ENCODE measurements at places on chromosomes 12 and 14.

GRCh38 chr12:132026796-132027500 is 77.2 kb downstream of the EP400 start:
- no peak for DNase-seq

GRCh38 chr12:119748497-119748896 is 80.6 kb downstream of the PRKAB1 start:
- no peak for DNase-seq

- DNase-seq: no peak
These were observed 34.9 kb upstream of the TMEM179 start for GRCh38 chr14:104639471-104639870.

DNA sequence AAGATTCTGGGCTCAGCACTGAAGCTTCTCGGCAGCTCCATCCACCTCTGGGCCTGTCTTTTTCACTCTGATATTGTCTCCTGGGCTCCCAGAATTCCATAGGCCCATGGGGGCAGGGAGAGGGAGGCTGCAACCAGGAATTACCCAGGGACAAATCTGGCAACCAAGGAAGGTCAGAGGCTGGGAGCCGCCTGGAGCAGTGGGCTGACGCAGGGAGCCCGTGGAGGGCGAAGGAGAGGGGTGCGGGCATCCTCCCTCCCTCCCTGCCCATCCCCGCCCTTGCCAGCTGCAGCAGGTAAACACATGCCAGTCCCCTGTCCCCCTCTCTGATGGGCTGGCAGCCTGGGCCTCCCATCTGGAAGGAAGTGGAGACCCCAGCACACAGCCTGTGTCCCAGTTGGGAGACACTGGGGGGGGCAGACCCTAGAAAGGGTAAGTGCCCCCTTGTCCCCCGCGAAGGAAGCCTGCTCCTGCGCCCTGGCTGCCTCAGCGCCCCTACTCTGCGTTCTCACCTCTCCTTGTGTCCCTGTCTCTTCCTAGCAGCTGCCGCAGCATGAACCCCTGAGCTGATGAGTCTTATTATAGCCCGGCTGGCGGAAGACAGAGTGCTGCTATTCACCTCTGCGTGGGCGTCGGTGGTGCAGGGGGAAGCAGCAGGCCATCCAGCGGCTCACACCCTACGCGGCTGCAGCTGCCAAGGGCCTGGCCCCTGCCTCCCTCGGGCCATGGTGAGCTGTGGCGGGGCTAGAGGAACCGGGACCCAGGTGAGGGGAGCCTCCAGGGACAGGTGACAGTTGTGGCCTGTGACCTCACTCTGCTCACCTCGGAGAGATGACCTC is 6.7 kb downstream of the LRTM2 start:
- no peak for DNase-seq

- DNase-seq: no peak
These were observed 354.4 kb downstream of the MED13L start for GRCh38 chr12:115922952-115923564.

DNA sequence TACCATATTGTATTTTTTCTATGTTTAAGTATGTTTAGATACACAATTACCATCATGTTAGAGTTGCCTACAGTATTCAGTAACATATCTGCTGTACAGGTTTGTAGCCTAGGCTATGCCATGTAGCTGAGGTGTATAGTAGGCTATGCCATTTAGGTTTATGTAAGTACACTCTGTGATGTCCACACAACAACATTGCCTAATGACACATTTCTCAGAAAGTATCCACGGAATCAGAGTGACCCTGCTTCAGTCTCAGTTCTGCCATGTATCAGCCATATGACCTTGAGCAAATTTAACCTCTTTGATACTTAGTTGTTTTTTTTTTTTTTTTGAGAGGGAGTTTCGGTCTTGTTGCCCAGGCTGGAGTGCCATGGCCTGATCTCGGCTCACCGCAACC is 12.7 kb downstream of the SUSD6 start:
- DNase-seq: no peak

- DNase-seq: no peak
These were observed 28.7 kb upstream of the YAF2 start for GRCh38 chr12:42266579-42267230.

- DNase-seq: no peak
These were observed 31.4 kb downstream of the GALNT16 start for GRCh38 chr14:69291396-69291795.

GRCh38 chr14:103456167-103456835 is 66.3 kb downstream of the CKB start:
- DNase-seq: no peak

- DNase-seq: no peak
These were observed 415.9 kb downstream of the FUT8 start for GRCh38 chr14:65828396-65828795.

DNA sequence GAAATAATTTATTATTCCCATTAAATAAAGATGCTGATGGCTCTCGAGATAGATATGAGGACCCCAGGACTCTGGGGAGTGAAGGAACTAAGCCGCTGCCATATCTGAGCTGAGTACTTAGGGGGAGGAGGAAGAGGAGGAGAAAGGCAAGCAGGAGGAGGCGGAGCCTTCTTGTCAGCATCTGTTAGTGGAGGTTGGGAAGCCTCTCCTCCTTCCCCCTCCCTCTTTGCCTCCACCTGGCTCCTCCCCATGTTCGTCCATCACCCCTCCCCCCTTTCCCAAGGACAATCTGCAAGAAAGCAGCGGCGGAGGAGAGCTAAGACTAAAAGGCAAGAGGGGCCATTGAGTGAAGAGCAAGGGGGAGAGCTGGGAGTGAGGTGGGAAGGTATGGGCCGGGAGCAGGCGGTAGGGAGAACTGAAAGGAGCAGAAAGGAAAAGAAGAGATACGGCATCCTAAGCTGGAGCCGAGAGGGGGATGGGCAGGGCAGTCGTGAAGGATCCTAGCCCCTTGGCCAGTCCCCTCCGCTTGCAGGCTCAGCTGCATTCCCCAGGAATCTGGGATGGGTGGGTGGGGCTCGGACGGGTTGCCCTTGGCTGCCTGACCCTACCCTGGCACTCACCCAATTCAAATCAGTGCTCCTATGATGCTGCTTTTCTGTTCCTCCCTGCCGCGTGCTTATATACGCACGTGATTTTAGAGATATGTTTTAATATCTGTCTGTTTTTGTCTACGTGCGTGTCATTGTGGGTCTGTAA is at the start of gene PFKM:
TSS of gene PFKM (plus strand) at position 287 of the 756 bp plus-strand sequence. CDS start 3,411 bp downstream, outside the sequence.
- peak; percentile 64 for DNase-seq

- DNase-seq: peak; percentile 50
These were observed at the start of gene NID2 for GRCh38 chr14:52068615-52069306. Gene NID2 (minus strand): TSS chr14:52069059. CDS start chr14:52068994, 65 bp downstream.

DNA sequence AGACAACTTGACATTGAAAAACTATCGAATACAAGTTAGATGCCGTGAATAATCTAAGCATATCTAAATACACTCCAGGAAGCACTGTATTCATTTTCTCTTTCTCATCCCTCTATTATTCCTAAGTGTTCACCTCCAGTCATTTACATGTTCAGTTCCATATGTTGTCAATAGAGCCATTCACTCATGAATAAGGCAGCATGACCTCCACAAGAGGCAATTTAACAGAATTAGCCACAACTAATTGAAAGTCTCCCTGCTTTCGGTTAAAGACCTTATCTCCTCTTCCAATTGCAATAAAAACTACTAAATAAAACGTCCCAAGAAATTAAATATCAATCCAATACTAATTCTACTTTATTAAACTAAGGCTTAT is 1.8 kb downstream of the LRIG3 start:
- DNase-seq: no peak

- no peak for DNase-seq
These were observed 8.6 kb downstream of the NR4A1 start for GRCh38 chr12:52059582-52060497.

DNA sequence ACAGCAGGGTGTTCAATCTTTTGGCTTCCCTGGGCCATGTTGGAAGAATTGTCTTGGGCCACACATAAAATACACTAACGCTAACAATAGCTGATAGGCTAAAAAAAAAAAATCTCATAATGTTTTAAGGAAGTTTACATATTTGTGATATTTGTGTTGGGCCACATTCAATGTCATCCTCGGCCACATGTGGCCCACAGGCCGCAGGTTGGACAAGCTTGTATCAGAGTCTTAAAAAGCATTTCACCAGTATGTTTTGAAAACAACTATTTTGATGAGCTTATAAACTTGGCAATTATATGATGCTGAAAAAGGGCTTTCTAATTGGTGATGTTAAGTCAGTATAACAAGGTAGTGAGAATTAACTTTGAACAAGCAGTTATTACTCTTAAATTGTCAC is 78.9 kb downstream of the PIK3C2G start:
- no peak for DNase-seq

DNA sequence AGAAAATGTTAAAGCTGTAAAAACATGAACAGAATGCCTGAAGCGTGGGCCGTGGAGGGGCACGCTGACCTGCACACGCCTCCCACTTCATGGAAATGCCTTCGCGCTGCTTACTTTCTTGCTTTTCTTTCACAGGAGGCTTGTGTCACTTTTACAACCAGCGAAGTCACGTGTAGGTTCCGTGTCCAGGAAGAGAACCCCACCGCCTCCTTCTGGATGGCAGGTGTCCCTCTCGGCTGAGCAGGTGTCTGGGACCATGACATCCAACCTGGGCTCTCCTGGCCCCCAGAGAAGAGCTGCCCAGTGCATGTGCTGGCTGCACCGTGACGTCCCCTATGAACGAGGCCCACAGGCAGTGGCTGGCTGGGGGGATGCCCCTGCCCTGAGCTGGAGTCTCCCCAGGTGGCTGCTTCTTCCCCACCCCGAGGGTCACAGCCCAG is 345.0 kb upstream of the SFSWAP start:
- no peak for DNase-seq

DNA sequence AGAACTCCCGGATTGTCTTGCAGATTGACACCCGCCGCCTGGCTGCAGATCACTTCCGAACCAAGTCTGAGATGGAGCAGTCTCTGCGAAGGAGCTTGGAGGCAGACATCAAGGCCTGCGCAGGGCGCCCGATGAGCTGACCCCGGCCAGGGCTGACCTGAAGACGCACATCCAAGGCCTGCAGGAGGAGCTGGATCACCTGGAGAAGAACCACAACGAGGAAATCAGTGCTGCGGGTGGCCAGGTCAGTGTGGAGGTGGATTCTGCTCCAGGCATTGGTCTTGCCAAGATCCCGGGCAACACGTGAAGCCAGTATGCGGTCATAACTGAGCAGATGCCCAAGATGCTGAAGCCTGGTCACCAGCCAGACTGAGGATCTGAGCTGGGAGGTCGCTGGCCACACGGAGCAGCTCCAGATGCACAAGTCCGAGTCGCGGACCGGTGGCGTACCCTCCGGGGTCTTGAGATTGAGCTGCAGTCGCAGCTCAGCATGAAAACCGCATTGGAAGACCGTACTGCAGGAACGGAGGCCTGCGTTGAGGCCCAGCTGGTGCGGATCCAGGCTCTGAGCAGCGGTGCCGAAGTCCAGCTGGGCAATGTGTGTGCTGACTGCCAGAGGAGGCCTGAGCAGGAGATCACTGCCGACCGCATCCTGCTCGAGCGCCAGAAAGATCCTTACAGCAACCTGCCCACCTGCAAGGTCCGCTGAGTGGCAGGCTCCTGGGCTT is 12.4 kb upstream of the A2M start:
- DNase-seq: no peak

DNA sequence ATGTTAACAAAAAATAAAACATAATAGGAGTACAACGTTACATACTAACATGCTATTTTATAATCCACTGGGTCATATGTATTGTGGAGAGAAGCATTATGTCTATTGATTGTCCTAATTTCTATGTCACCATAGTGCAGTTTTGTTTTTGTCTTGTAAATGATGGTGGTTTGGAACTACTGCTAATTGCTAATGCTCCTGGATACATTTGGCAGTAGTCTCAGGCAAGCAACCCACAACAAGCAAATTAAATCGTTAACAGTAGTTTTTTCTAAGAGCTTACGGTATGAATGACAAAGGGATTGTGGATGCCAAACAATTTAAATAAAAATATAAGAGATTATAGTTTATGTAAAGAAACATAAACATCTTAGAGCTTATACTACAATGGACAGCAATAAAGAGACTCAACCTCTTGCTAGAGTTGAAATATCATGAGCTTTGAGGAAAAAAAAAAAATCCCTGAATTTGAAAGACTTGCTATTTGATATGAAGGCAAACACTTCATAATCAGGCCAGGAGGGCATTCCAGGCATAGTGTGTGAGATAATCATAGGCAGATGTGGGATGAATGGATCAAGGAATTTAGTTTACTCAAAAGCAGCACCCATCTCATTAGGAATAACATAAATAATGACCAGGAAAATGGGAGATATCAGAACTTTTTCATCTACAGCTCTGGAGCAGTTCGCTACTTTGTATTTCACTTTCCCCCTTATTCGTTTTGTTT is 181.3 kb downstream of the CCDC59 start:
- no peak for DNase-seq

DNA sequence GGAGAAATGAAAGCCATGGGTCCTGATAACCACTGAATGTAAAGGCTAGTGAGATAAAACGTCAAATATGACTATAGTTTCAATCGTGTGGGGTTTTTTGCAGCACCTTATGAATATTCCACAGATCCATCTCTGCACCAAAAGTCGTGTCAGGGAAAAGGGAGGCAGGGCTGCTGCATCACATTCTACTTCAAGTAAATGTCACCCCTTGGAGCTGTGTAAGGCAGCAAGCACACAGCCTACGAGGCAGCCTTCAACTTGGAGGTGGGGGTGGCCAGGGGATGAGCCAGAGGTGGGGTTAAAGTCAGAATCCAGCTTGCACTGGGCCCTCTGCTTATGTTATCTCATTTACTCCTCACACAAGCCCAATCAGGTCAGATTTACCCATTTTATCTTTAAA is 90.4 kb downstream of the ARMH4 start:
- no peak for DNase-seq

DNA sequence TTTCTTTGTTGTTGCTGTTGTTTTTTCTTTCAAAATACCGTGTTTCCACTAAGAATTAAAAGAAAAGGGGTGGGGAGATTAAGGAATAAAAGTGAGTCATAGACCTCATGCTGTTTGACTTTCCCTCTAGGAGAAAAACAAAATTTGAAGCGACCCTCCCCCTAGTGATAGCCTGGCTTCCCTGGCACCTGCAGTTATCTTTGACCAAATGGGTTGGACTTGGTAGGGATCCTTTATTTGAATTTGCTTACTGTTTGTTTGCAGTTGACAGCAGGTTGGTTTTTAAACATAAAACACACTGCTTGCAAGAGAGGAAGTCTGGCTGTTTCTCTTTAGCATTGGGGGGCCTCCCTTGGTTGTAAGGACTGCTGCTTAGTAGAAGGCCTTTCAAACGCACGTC is 14.0 kb downstream of the OTX2 start:
- no peak for DNase-seq

- no peak for DNase-seq
These were observed 42.8 kb downstream of the ACSM4 start for GRCh38 chr12:7346551-7347225.

DNA sequence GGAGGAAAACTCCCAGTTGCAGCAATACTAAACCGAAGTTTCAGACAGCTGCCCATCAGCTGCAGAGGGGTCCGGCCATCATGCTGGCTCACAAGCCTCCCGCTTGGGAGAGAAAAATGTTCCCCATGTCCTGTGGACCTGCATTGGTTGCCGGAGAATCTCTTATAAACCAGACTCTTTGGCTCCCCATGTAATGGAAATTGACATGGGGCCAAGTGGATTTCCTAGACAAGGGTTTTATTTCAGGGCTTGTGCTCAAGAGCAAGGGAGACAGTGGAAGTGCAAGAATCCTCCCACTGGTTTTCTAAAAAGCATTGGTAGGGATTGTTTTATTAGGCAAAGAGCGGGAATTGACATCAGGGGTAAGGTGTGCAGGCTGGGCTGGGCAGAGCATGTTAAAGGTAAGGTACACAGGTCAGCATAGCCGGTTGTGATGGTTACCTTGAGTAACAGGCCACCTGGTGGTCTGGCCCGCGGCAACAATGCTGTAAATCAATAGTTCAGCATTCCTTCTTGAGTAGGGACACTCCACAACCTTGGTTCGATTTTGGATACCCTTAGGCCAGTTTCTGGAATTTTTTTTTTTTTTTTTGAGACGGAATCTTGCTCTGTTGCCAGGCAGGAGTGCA is 135.4 kb downstream of the UNC79 start:
- DNase-seq: no peak
